ENCODE measurements at places on chromosomes 6 and 20.

DNA sequence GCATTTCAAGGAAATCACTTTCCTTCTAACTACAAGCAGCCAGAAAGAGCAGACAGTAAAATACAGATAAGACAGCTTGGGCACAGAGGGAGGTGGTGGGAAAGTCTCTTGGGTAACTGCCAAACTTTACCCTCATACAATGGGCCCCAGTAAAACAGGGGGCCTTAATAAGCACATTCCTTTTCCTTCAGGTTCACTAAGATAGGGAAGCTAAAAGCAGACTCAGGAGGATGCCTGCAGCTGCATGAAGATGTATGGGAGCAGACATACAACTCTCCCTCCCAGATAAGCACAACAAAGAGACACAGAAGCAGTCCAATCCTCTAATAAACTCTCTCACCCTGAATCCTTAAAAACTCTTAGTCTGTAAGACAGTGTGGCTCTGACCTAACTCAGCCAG, 49.0 kb downstream of the SIM1 start:
- no peak for DNase-seq

GRCh38 chr20:45012682-45013302, 46.5 kb downstream of the STK4 start:
- DNase-seq = no peak

- DNase-seq = no peak
These were observed 1.9 kb upstream of the SLC24A3 start for GRCh38 chr20:19210391-19211155.

- DNase-seq = no peak
These were observed 429.6 kb downstream of the BCKDHB start for GRCh38 chr6:80535914-80536565.

DNA sequence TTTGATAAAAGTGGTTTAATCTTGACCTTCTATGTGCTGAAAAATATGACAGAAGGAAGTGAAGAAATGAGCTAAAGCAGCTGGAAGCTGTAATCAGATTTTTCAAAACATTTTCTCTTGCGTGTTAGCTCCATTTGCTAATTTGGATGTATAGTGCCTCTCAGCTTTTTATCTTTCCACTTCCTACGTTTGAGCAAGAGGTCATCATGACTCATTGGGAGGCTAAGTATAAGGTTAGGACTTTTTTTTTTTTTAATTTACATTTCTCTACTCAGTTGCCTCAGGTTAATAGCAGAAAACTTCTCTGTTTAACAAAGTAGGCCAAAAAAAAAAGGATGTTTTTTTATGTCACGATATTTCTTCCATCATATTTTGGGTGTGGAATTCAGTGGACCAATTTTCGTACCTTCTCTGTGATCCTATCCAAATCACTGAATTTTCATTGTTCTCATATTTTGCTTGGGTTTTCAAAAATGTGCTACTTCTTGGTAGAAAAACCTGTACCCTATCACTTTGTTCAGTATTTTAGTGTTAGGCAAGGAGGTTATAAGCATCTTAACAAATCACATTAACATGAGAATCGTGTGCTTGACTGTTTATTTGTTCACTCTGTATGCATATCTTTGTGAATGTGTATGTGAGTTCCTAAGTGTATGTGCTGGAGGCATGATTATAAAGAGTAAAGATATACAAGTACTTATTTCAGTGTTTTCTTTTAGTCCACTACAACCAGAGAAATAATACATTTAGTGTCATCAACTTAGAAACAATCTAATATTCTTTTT, 1028.3 kb upstream of the EYS start:
- no peak for DNase-seq

- DNase-seq = no peak
These were observed 71.5 kb downstream of the NDUFAF5 start for GRCh38 chr20:13856354-13856753.

GRCh38 chr20:62679978-62680589, 28.6 kb upstream of the NTSR1 start:
- no peak for DNase-seq

DNA sequence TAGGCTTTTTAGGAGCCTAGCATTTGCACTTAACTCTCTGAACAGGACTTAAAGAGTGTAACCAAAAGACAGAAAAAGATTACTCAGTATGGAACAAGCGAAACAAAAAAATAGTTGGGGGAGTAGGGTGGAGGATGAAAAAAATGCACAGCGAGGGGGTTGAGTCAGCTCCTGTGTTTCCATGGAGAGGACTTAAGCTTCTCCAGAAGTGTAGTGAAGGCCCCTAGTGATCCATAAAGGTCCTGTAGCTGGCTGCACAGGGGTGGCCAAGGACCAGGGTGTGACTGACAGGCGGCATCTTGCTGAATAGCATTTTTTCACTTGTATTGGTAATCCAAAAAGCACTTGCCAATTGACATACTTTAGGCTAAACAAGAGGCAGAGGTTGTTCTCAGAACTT, 533.9 kb downstream of the RFPL4B start:
- no peak for DNase-seq

- peak; percentile 17 for DNase-seq
These were observed 36.5 kb upstream of the MLN start for GRCh38 chr6:33840048-33840926.

GRCh38 chr6:372336-372911, 19.1 kb upstream of the IRF4 start:
- DNase-seq = no peak

- no peak for DNase-seq
These were observed 23.1 kb downstream of the GNAS start for GRCh38 chr20:58875541-58876134.

DNA sequence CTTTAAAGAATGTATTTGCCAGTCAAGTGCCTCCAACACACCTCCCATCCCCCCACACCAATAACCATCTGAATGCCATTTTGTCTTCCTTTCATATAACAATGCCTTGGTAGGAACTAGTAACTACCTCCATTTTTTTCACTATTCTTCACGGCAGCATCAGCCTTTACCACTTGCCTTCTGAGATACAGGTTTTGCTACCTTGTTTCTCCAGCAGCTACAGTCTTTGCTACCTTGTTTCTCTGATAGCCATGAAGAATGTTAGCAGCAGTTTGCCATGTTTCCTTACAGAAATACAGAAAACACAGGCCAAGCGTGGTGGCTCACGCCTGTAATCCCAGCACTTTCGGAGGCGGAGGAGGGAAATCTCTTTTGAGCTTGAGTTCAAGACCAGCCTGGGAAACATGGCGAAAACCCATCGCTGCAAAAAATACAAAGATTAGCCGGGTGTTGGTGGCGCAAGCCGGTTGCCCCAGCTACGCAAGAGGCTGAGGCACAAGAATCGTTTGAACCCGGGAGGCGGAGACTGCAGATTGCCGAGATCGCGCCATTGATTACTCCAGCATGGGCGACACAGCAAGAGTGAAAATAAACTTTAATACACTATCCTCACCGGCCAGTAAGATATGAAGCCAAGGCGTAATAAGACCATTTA, 100.9 kb downstream of the HFE start:
- DNase-seq = peak; percentile 19

DNA sequence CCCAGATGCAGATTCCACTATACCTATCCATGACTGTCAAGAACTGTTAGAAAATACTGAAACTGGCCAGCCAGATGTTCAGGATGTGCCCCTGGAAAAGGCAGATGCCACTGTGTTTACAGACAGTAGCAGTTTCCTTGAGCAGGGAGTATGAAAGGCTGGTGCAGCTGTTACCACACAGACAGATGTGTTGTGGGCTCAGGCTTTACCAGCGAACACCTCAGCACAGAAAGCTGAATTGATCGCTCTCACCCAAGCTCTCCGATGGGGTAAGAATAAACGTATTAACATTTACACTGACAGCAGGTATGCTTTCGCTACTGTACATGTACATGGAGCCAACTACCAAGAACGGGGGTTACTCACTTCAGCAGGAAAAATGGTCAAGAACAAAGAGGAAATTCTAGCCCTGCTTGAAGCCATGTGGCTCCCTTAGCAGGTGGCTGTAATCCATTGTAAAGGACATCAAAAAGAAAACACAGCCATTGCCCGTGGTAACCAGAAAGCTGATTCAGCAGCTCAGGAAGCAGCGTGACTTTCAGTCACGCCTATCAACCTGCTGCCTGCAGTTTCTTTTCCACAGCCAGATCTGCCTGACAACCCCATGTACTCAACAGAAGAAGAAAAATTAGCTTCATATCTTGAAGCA, 459.7 kb upstream of the HTR1E start:
- DNase-seq = no peak

GRCh38 chr6:69018906-69019305, 383.8 kb downstream of the ADGRB3 start:
- DNase-seq = no peak

GRCh38 chr6:92587525-92587924, 831.8 kb downstream of the EPHA7 start:
- DNase-seq = no peak

- DNase-seq = no peak
These were observed 2.9 kb downstream of the ATXN1 start for GRCh38 chr6:16758163-16758975.

DNA sequence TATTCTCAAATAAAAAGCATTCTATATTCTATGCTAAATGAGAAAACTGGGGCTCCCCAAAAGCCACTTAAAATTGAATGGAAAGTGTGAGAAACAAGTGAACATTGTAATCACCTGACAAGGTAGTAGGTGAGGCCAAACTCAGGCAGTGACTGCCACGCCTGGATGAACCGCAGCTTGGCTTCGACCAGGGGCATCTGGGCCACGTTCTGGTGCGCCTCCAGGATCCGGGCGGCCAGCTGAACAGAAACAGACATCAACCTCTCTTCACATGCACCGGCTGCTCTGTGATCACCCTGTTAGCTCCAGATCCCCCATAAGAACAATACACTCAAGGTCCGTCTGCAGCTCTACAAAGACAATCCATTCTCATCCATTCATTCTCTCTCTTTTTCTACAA, 30.1 kb upstream of the LRRN4 start:
- no peak for DNase-seq

DNA sequence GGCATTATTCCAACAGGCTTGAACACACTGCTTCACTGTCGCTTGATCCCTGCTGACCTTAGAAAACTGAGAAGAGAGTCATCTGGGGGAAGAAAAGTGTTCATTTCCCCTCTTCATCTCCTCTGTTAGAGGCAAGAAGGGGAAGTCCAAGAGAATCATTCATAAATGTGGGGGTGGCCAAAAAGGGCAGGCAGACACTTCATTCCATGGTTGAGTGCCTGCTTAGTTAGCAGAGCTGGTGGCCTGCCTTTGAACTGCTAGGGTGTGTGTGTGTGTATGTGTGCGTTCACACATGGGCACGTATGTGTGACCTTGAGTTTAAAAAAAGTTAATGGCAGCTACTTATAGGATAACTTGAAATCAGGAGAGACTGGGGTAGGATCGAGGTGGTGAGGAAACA, 39.4 kb upstream of the RFPL4B start:
- DNase-seq = no peak

DNA sequence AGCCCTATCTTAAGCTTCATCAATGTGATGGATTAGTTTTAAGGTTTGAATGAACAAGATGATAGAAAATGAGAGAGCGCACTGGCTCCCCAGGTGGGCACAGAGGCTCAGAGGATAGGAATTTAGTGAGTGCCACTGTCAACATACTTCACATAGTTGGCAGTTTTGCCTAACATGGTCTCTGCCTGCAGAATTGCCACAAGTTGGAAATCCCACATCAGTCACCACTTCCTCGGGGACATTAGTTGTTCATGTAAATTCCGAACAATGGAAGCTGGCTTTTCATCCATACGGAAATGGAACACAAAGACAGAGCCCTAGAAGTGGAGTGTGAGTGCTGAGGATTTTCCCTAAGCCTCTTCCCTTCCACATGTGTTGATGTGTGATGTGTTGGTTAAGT, 123.9 kb upstream of the PHACTR1 start:
- DNase-seq = no peak

- DNase-seq = no peak
These were observed 287.6 kb upstream of the SOX4 start for GRCh38 chr6:21305893-21306332.

- DNase-seq = no peak
These were observed 37.3 kb upstream of the TOP1 start for GRCh38 chr20:40991181-40991889.

- DNase-seq = no peak
These were observed 365.0 kb upstream of the ID4 start for GRCh38 chr6:19472153-19472552.

DNA sequence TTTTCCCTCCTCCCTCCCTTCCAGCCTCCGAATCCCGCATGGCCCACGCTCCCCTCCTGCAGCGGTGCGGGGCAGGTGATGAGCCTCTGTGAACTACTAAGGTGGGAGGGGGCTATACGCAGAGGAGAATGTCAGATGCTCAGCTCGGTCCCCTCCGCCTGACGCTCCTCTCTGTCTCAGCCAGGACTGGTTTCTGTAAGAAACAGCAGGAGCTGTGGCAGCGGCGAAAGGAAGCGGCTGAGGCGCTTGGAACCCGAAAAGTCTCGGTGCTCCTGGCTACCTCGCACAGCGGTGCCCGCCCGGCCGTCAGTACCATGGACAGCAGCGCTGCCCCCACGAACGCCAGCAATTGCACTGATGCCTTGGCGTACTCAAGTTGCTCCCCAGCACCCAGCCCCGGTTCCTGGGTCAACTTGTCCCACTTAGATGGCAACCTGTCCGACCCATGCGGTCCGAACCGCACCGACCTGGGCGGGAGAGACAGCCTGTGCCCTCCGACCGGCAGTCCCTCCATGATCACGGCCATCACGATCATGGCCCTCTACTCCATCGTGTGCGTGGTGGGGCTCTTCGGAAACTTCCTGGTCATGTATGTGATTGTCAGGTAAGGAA, at the start of gene OPRM1:
Gene OPRM1, plus strand, starts transcription at position 10 of the 612 bp plus-strand sequence. Its CDS starts 305 bp downstream, at position 315.
- DNase-seq = peak; percentile 47

GRCh38 chr6:154512201-154512600, 1.7 kb upstream of the CNKSR3 start:
- no peak for DNase-seq

DNA sequence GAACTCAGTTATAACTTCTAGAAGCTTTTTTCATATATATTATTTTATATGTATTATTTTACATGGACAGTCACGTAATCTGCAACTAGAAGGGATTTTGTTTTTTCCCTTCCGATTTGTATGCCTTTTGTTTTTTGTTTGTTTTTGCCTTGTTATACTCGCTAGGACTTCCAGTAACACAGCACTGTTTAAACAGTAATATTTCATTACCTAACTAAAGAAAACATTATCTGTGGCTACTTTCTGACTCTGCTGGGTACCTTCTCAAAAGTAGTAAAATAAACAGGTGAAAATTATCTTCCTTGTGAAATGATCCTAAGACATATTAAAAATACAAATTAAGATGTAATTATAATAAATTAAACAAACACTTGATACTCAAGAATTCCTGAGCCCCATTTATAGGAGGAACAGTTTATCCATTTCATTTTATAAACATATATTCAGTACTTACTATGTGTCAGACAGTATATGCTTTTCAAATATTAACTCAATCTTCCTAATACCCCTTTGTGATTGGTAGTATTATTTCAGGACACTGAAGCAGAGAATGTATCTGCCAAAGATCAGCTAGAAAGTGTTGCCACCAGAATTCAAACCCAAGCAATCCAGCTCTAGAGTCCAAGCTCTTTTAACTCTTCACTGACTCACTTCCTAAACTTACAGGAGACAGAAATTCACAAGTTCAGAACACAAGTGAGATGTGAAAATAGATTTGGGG, 65.3 kb downstream of the MAP3K5 start:
- DNase-seq = no peak

- no peak for DNase-seq
These were observed 5.2 kb downstream of the HAO1 start for GRCh38 chr20:7935027-7935551.

- DNase-seq = peak; percentile 8
These were observed 13.9 kb upstream of the NAA20 start for GRCh38 chr20:20003031-20003954.
